AG09319 (cell line): ENCODE measurements at places on chromosomes 5 and 9.
A peak's percentile ranks its signal among the peaks of the same experiment; 100 is the strongest.

DNA sequence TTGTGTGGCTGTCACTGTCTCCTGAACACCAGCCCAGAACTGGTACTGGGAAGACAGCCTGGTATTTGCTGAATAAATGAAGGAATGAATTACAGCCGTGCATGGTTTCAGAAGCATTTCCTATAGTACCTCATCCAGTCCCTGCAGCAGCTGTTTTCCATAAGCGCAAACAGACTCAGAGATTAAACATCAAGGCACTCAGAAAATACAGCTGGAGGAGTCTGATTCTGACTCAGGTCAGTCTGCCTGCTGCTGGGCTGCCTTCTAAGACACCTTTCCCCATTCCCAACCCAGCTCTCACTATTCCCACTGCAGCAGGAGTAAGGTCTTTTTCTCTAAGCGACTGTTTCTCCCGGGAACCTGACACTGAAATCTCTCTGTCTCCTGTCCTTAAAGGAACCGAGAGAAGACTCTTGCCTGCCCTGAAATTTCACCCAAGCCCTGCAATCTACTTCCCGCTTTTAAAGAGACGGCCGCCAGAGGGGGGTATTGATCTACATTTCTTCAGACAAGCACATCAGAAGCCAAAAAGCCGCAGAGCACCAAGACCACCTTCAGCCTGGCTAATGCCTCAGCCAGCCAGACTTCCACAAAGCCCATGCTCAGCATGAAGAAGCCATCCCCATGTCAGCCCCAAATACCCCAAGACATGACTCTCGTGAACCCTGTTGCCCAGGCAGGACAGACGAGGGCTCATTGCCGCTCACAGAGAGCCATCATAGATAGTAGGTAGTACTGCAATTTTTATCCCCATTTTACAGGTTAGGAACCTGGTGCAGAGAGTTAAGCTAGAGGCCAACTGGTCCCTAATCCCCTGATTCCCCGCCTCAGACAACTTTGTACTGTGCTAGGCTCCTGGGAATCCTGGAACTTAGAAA is 5.4 kb upstream of the FOXI1 start:
- peak; percentile 59 for DNase-seq

- DNase-seq = no peak
These were observed 46.1 kb downstream of the ARHGEF28 start for GRCh38 chr5:73672132-73672531.

- no peak for DNase-seq
These were observed 18.2 kb upstream of the MXD3 start for GRCh38 chr5:177329883-177330282.

GRCh38 chr9:5587024-5587423 is 41.9 kb upstream of the RIC1 start:
- no peak for DNase-seq

GRCh38 chr5:1079486-1079885 is 32.4 kb downstream of the SLC12A7 start:
- no peak for DNase-seq

GRCh38 chr9:73125651-73126050 is 26.0 kb upstream of the ANXA1 start:
- no peak for DNase-seq

DNA sequence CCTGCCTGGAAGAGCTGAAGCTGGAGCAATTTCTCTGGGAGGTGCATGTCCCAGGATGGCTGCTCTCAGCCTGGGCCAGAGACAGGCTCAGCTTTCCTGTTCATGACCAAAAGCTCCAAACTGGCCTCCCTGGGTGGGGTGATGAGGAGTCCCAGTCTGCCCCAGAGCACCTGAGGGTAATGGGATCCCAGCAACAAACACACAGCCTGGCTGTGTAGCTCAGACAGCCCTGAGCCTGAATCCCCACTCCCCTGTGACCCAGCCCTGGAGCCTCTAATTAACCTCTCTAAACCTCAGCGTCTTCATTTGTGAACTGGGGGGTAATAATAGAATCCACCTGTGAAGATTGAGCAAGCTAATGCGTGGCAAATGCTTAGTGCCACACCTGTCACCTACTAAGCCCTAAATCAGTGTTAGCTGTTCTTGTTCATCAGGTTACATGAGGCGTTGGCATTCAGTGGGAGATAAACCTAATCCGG is 67.5 kb downstream of the HSPA4 start:
- no peak for DNase-seq

- no peak for DNase-seq
These were observed 204.0 kb downstream of the DAB2IP start for GRCh38 chr9:121855476-121855875.

- no peak for DNase-seq
These were observed 111.8 kb upstream of the IER5L start for GRCh38 chr9:129289883-129290282.

- no peak for DNase-seq
These were observed 133.4 kb downstream of the ACTL7B start for GRCh38 chr9:108722396-108722795.

GRCh38 chr5:27318701-27319100 is 280.3 kb upstream of the CDH9 start:
- no peak for DNase-seq

- no peak for DNase-seq
These were observed 524 bp downstream of the FUBP3 start for GRCh38 chr9:130579738-130580463.
